Activated T-cell treated with anti-CD3 and anti-CD28 coated beads for 48 hours (primary cell): ENCODE measurements at places on chromosomes 6 and 20.

- no peak for DNase-seq
Observed at GRCh38 chr20:35891375-35891774, 62.9 kb downstream of the SCAND1 start.

GRCh38 chr6:85449818-85450759 is at the start of gene NT5E:
NT5E (plus strand) TSS chr6:85450083; CDS start chr6:85450140, 57 bp downstream.
- DNase-seq, result peak; percentile 48

GRCh38 chr6:117555882-117556498 is 46.3 kb downstream of the GOPC start:
- DNase-seq, result peak; percentile 8

- no peak for DNase-seq
Observed at GRCh38 chr6:106383573-106383972, 23.1 kb downstream of the CRYBG1 start.

DNA sequence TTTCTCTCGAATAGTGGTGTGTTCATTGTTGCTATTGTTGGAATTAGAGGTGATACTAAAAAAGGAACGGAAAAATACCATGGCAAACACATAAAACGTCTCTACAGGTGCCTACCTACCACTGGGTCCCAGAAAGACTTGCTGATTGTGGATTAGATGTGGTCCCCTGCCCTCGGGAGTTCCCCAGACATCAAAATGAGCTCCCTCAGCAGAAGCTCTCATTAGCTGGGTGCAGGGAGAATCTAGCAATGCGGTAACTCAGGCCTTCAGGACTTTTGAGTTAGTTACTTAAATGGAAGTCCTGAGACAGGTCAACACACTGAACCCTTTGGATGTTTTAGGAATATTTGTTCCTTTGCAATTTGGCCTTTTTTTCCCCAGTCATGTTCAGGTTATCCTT is 6.1 kb downstream of the IRF4 start:
- DNase-seq, result no peak

GRCh38 chr20:6140947-6141346 is 18.1 kb upstream of the FERMT1 start:
- DNase-seq, result no peak

DNA sequence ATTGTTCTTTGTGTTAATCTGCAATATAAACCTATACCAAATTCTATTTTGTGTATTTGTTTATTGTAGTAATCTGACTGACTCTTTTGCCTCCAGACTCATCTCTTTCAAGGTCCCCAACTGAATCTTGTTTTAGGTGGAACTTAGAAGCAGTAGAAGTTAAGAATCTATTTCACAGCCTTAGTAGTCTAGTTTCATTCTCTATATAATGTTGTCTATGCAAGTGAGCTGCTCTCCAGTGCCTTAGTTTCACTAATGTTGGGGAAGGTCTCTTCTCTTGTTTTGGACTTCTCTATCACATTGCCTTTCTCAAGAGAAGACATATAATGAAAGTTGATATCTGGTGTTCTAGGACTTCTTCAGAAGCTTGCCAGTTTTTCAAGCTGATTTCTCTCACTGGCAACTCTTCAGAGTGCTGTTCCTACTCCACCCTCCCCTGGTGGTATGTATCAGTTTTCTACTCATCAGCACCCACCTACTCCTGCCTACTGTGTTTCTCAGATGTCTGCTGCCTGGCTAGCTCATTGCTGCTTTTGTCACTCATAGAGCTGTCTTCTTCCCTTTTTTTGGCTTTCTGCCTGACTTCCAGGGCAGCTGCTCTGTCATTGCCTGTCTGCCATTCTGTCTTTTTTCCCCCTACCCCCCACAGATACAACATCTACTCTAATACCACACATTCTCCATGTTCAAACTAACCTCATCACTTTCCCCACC is 82.1 kb downstream of the PTPRA start:
- DNase-seq, result no peak

GRCh38 chr20:7207186-7207798 is 439.8 kb downstream of the BMP2 start:
- no peak for DNase-seq

DNA sequence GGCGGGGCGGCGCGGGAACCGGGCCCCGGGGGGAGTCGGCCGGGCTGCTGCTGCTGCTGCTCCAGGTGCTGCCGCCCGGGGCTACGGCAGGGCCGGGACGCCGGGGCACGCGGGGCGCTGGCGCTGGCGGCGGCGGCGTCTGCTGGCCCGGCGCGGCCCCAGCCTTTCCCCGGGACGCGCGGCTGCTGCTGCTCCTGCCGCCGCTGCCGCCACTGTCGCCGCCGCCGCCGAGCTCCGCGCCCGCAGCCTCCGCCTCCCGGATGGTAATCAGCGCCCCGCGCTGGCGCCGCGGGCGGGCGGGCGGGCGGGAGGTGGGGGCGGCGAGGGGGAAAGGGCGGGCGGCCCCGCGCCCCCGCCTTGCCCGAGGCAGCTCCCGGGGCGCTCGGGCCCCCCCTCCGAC is 306 bp downstream of the EBF4 start:
- DNase-seq, result no peak

- no peak for DNase-seq
Observed at GRCh38 chr6:14035874-14036273, 81.7 kb upstream of the CD83 start.

GRCh38 chr6:16434885-16435284 is 196.5 kb downstream of the GMPR start:
- DNase-seq, result no peak

DNA sequence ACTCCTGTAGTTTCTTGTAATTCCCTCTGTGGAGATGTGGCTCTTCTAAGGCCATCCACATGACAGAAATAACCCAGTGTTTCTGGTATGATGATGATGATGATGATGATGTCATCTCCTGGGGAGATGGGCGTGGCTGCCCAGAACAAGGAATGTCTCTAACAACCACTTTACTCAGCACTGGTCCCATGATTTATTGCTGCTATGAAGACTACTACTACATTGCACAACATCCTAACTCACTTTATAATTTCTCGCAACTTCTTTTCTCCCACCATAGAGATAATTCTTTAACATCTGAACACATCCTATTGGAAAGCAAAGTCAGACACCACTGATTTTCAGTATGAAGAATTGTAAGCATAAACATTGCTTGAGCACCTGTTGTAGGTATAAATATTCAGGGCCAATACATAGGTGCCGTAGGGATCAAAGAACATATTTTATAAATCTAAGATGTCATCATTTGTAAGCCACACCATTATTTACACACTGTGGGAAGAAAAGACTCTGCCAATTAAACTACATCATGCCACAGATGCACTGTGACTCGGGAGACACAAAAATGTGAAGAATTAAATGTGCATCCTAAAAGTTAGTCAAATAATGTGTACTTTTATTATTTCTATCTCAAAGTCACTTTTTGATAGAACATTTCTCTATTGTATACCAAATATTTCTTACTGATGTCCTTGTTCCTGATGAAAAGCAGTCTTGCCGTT is 6.4 kb downstream of the TPMT start:
- no peak for DNase-seq

GRCh38 chr6:75170691-75171560 is 34.9 kb downstream of the COL12A1 start:
- no peak for DNase-seq

- no peak for DNase-seq
Observed at GRCh38 chr20:9374072-9374471, 140.3 kb upstream of the LAMP5 start.

- DNase-seq, result no peak
Observed at GRCh38 chr6:87184762-87185250, 29.4 kb downstream of the ZNF292 start.

DNA sequence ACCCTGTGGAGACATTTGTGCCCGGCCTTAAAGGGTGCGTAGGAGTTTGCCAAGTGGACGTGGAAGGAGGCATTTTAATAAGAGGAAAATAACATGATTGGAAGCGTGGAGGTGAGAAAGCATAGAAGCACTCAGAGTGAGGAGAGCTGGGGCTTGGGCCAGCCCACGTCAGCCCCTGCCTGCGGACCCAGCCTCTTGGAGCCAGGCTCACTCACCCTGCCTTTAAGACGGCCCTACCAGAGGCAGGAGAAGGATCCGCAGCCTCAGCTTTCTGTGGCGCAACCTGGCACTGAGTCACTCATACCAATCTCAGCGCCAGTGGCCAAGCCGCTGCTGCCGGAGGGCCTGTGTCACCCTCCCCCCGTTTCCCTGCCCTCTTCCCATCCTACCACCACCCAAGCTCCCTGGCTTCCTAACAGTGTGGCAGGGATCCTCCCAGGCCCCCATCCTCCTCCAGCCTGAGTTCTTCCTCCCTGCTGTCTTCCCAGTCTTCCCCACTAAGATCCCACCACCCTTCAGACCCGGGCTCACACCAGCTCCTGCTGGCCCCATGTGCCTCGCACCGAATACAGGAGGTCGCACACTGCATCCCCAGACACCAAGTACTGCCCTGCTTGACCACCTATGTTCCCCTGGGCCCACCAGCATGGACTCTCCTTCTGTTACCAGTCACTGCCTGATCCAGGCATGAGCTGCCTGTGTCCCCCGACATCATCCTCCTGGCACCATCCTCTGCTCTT is 285.2 kb downstream of the UST start:
- peak; percentile 46 for DNase-seq

- no peak for DNase-seq
Observed at GRCh38 chr20:62376112-62377063, 9.3 kb upstream of the LAMA5 start.

- DNase-seq, result no peak
Observed at GRCh38 chr6:157280157-157280556, 43.2 kb downstream of the TMEM242 start.

- no peak for DNase-seq
Observed at GRCh38 chr20:34998331-34998950, 42.8 kb downstream of the MYH7B start.

DNA sequence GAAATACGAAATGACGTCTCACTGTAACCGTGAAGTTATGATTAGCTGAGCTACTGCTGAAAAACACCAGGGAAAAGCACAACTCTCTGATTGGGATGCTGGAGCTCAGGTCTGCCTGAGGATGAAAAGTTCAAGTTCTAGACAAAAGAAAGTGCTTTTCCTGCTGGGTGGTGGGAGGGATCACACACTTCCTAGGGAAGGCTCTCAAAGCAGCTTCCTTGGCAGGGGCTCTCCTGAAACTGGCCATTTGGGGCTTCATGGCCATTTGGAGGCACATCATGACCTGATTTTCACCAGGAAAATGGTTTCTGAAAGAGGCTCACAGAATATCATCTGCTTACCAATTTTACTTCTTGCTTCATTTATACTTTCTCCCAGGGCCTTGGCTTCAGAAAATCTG is 97.1 kb upstream of the KCNK16 start:
- no peak for DNase-seq

GRCh38 chr6:131924881-131925474 is 26.2 kb downstream of the CCN2 start:
- no peak for DNase-seq

DNA sequence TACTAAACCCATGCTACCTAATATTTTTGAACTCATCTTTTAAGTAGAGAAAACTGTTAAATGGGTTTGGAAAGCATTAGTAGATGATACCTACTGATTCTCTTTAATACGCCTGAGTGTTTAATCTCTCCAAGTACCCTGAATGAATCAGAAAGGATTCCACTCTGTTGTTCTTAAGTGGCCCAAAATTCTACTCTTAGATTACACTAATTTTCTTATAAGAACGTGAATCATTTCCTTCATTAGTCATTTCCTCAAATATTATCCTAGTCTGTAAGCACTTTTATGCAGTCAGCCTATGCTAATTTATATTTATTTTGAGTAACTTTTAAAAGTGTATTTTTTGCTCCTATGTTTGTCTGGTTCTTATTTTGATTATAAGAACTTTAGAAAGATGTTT is 380.0 kb downstream of the BTBD9 start:
- DNase-seq, result no peak

DNA sequence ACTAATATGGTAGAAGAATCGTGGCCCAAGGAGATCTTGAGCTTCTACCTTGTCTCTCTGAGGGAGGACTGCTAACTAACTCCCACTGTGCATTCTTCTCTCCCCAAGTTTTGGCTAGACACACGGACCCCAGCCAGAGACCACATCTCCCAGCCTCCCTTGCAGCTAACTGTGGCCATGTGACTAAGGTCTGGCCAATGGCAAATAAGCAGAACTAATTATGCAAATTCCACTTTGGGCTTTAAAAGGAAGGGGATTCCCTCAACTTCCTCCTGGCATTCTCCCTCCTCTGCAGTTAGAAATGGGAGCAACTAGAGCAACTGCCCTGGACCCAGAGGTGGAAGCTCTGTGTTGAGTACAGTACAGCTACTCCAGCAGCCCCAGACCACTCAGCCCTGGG is 15.4 kb downstream of the BPIFA2 start:
- DNase-seq, result no peak

GRCh38 chr6:110828396-110828795 is 13.1 kb upstream of the CDK19 start:
- DNase-seq, result no peak

DNA sequence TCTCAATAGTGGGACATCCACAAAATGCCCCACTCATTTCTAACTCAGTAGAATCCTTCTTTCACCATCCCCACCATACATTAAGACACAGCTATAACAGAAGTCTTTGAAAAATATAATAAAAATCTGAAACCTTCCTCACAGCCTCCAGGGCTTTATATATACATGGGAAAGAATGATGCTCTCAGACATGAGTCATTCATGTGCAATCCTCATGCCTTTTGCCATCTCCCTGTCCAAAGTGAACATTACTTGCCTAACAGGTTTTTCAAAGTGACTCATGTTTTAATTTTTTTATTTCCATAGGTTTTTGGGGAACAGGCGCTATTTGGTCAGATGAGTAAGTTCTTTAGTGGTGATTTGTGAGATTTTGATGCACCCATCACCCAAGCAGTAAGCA is 162.7 kb downstream of the RALGAPA2 start:
- DNase-seq, result no peak

GRCh38 chr6:33170176-33171015 is 21.9 kb downstream of the COL11A2 start:
- no peak for DNase-seq

DNA sequence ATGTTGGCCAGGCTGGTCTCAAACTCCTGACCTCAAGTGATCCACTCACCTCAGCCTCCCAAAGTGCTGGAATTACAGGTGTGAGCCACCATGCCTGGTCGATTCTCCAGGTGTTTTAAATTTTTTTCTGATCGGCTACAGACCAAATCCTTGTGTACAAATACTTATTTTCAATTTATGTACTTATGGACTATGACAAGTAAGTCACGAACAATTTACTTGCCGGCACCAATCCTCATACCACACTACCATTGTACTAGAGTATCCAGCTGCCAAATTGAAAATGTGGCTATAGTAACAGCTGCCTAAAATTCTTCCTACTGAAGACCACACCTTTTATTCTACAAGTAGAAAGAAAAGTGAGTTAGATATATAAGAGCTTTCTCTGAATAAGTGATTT is 26.9 kb downstream of the LIN28B start:
- DNase-seq, result no peak

- DNase-seq, result no peak
Observed at GRCh38 chr6:168837254-168838036, 396.5 kb downstream of the SMOC2 start.

GRCh38 chr6:50850223-50851048 is 31.8 kb downstream of the TFAP2B start:
- no peak for DNase-seq
